Activated B cell treated with CpG ODN at 0.5 μM for 24 hours (primary cell): ENCODE measurements at places on chromosomes 4 and X. TPM values are rescaled to one million over a fixed set of nuclear protein-coding genes. Genes with fewer than 3 reads are reported as not detected.

- H3K36me3 ChIP-seq, result no peaks in the 10 kb centered on the region
- no peaks in the 10 kb centered on the region for H3K4me1 ChIP-seq
- no peaks in the 10 kb centered on the region for H3K27me3 ChIP-seq
- H3K4me3 ChIP-seq, result no peak overlapping the region
- no peak overlapping the region for H3K27ac ChIP-seq
- DNase-seq, result no peak
Observed at GRCh38 chr4:177461606-177462005, 19.4 kb upstream of the AGA start.

DNA sequence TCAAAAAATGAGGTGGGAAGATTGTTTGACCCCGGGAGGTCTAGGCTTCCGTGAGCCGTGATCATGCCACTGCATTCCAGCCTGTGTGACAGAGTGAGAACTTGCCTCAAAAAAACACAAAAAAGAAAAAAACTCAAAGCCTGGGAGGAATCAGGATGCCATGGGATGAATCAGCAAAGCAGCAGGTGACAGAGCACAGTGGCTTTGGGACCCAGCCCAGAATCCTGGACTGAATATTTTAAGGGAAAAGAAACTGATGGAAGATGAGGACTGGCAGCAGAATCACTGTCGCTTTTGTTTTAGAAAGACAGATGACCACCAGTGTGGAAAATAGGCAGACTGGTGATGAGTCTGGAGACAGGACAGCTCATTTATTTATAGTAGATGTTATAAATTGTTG lies 16.6 kb downstream of the S100G start:
- no peak overlapping the region for H3K27ac ChIP-seq
- H3K4me3 ChIP-seq, result no peak overlapping the region
- no peaks in the 10 kb centered on the region for H3K4me1 ChIP-seq
- peaks cover 23% of the 10 kb centered on the region for H3K36me3 ChIP-seq

GRCh38 chr4:146957237-146957636 lies 11.6 kb upstream of the TTC29 start:
- H3K27ac ChIP-seq, result no peak overlapping the region
- peaks cover 11% of the 10 kb centered on the region for H3K27me3 ChIP-seq
- no peak for DNase-seq
- H3K4me3 ChIP-seq, result no peak overlapping the region
- H3K36me3 ChIP-seq, result no peaks in the 10 kb centered on the region

GRCh38 chr4:141705747-141706377 lies 69.5 kb downstream of the IL15 start:
- H3K27me3 ChIP-seq, result no peaks in the 10 kb centered on the region
- H3K27ac ChIP-seq, result peak overlapping the region; percentile 54
- H3K4me1 ChIP-seq, result peaks cover 27% of the 10 kb centered on the region
- DNase-seq, result no peak

DNA sequence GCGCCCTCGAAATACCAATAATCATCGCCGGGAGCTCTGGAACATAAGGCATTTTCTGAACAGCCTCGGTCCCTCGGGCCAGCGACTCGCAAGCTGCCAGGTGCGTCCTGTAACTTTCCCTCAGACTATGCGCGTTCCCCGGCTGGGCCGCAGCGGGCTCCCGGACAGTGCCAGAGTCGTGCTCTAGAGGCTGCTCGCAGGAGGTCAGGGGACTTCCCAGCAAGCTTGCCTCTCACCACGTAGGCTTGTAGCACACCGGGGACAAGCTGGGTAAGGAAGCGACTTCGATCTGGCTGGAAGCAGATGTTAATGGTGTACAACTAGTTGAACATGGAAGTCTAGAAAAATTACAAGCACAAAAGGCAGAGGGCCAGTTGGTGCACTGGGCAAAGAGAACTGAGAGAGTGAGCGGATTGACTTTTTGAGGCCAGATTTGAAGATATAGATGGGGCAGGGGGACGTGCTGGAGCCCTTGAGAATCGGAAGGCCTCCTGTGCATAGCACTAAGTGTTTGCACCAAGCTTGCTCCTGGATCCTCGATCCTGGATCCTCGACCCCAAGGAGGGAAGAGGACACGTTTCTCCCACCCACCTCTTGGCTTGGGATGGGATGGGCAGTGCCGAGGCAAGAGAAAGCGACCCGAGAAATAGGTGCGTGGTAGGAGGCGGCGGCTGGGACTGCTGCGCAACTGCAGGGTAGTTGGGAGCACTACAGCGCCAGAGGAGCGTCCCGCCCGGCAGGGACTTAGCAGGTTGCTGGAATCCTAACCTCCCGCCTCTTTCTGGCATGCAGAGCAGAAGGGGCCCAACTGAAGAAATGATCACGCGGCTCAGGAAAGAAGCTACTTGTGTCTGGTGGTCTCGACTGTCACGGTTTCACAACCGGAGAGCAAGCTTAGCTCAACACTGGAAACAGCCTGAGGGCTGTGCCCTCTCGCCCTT lies 19.9 kb upstream of the ZIC3 start:
- H3K27me3 ChIP-seq, result peaks cover 15% of the 10 kb centered on the region
- no peak overlapping the region for H3K27ac ChIP-seq
- no peak for DNase-seq
- no peaks in the 10 kb centered on the region for H3K4me1 ChIP-seq
- no peak overlapping the region for H3K4me3 ChIP-seq

GRCh38 chr4:75710246-75710645 lies 14.1 kb upstream of the USO1 start:
- no peak overlapping the region for H3K4me3 ChIP-seq
- no peaks in the 10 kb centered on the region for H3K36me3 ChIP-seq
- peaks cover 12% of the 10 kb centered on the region for H3K4me1 ChIP-seq
- H3K27ac ChIP-seq, result no peak overlapping the region

- no peak overlapping the region for H3K27ac ChIP-seq
- H3K4me3 ChIP-seq, result no peak overlapping the region
- H3K4me1 ChIP-seq, result peaks cover 6% of the 10 kb centered on the region
- no peaks in the 10 kb centered on the region for H3K27me3 ChIP-seq
- H3K36me3 ChIP-seq, result peaks cover 4% of the 10 kb centered on the region
Observed at GRCh38 chr4:11028334-11028733, 343.8 kb upstream of the CLNK start.

DNA sequence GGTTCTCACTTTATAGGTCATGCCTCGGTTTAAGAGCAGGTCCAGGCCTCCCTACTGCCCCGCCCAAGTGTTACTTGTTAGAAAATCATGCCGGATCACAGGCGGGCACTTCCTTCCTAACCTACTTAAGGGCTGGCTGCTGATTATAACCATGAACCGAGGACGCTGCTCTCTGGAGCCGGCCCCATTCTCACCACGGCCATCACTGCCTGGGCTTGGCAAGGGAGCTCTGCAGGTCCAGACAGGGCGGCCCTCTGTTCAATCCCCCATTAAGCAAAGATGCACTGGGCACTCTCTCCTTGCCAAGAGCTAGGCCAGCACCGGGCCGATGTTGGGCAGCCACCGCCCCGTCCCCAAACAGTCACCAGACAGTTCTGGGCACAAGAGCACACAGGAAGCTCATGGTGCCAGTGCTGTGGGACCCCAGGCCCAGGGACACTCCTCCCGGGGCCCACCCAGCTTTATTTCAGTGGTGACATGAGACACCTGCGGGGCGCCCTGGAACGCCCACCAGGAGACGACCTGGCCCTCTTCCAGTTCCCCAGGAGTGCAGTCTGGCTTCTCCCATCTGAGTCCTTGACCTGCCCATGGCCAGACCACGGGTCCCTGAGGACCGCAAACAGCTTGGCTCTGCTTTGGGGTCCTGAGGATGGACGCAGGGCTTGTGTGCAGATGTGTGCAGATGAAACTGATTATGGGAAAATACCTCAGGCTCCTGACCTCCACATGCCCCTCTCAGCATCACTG lies 44.0 kb downstream of the ABLIM2 start:
- H3K27ac ChIP-seq, result no peak overlapping the region
- H3K4me1 ChIP-seq, result peaks cover 5% of the 10 kb centered on the region
- H3K36me3 ChIP-seq, result no peaks in the 10 kb centered on the region
- no peak for DNase-seq

- no peak overlapping the region for H3K27ac ChIP-seq
- H3K27me3 ChIP-seq, result no peaks in the 10 kb centered on the region
- DNase-seq, result no peak
- no peaks in the 10 kb centered on the region for H3K36me3 ChIP-seq
- no peaks in the 10 kb centered on the region for H3K4me1 ChIP-seq
Observed at GRCh38 chr4:172691552-172691951, 477.1 kb upstream of the GALNT7 start.

GRCh38 chr4:97525236-97525635 lies 618.0 kb downstream of the STPG2 start:
- H3K27ac ChIP-seq, result no peak overlapping the region
- H3K4me3 ChIP-seq, result no peak overlapping the region

DNA sequence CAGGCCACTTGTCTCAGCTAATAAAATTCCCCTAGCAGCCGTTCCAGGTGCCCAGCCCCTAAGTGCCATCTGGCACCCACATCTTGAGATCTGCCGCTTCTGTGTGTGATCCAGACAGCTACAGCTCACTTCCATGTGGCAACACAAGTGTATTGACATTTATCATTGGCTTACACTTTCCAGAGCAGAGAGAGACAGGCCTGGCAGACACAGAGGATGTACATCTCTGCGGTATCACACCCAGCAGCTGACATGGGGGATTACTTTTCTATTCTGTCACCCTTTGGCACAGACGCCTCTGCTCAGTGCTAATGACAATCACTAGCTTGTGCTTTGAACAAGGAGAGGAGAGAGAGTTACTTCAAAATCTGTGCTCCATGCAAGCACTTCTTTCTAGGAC lies 195.9 kb downstream of the KDR start:
- no peaks in the 10 kb centered on the region for H3K27me3 ChIP-seq
- no peak overlapping the region for H3K4me3 ChIP-seq
- no peak for DNase-seq

DNA sequence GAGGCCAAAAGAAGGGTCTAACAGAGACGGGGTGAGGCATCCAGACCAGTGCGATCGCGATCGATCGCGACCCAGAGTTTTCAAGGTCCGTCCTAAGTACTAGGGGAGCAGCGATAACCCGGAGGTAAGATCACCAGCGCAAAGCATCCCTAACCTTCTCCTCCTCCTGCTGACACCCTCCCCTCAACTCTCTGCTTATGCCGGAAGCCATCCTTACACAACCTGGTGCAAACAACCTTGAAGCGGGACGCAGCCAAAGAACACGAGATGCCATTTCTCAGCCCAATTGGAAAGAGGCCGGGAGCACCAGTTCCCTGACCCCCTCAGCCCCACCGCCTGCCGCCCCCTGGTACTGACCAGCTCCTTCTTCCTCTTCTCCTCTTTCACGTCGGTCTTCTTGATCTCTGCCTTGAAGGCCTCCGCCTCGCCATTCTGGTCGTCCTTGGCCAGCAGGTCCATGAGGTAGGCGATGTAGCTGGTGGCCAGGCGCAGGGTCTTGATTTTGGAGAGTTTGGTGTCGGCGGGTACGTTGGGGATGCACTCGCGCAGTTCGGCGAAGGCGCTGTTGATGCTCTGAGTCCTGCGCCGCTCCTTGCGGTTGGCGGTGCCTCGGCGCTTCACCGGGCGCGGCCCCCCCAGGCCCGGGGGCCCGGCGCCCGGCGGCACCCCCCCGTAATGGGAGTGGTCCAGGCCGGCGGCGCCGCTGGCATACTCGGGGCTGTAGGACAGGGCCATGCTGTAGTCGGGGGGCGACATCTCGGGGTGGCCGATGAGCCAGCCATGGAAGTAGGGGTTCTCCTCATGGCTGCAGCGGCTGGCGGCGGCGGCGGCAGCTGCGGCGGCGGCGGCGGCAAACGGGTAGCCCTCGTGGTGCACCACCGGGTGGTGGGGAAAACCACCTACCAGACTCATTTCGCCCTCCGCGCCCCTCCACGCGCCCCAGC lies 1.4 kb downstream of the HAND2 start:
- H3K36me3 ChIP-seq, result peaks cover 3% of the 10 kb centered on the region
- peak overlapping the region; percentile 56 for H3K27ac ChIP-seq
- H3K27me3 ChIP-seq, result peaks cover 76% of the 10 kb centered on the region
- H3K4me1 ChIP-seq, result peaks cover 9% of the 10 kb centered on the region
- no peak overlapping the region for H3K4me3 ChIP-seq

DNA sequence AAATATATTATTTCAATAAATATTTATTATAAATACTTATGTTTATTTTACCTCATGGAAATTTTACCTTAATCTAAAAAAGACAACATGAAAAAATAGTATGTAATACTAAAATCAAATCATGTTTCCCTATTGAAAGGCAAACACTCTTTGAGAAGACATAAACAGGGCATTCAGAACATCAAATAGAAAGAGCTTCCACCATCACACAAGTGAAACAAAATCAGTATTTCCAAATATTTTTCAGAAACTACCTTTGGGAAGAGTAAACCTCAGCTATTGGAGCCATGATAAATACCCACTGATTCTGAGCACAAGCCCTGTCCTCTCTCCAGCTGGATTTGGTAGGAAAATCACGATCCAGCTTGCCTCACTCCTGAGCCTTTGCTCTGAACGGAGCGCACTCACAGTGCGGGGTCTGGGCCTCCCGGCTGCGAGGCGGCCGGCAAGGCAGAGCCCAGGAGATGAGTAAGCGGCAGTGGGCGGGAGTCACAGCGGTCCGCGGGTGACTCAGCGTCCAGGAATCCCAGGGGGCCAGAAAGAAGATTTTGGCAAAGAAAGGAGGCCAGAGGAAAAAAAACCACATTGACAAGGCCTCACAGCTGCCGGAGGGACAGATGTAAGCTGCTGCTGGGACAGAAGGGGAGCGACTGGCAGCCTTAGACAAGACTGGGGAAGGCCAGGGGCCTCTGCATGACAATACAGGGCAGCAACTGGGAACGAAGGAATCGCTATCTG lies 14.7 kb upstream of the ANXA5 start:
- peaks cover 6% of the 10 kb centered on the region for H3K4me1 ChIP-seq
- H3K27ac ChIP-seq, result no peak overlapping the region
- H3K4me3 ChIP-seq, result no peak overlapping the region
- peak; percentile 18 for DNase-seq
- H3K27me3 ChIP-seq, result peaks cover 53% of the 10 kb centered on the region

DNA sequence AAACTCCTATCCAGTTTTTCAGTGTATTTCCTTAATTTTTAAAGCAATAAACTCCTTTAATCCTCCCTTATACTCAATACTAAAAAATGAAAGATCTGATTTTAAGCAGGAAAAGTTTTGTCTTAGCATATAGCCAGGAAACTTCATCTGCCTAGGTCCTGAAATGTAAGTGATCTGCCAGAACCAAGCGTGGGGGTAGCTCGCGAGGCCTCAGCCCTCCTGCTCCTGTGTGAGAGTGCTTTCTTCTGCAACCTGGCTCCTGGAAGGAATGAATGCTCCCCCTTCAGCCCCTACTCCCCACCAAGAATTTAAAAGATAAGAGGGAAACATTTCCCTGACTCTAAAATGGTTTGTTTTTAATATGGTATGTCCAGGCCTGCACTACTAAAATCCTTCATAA lies 160.1 kb downstream of the CBR4 start:
- no peak overlapping the region for H3K27ac ChIP-seq
- peaks cover 11% of the 10 kb centered on the region for H3K27me3 ChIP-seq
- H3K4me1 ChIP-seq, result peaks cover 5% of the 10 kb centered on the region
- no peaks in the 10 kb centered on the region for H3K36me3 ChIP-seq
- no peak overlapping the region for H3K4me3 ChIP-seq

Gene ZNF185
- 0.75 and 0.81 TPM in 2 replicates for total RNA-seq

Gene RTL5
- 2.9 TPM in 2 replicates for total RNA-seq

Gene SPANXN3
- total RNA-seq, result not detected in 2 replicates

Gene ETDB
- total RNA-seq, result not detected in 2 replicates

Gene MAGEA10
- total RNA-seq, result not detected in 2 replicates

Gene POLN
- 1.4 and 1.7 TPM in 2 replicates for total RNA-seq

Gene KCNE5
- 0.40 and 0.42 TPM in 2 replicates for total RNA-seq

Gene TKTL1
- not detected in 2 replicates for total RNA-seq
